NCI-H1436 (cell line): ENCODE measurements at places on chromosomes 2 and 18.

- DNase-seq = no peak
These were observed 674.2 kb upstream of the VRK2 start for GRCh38 chr2:57372237-57372984.

DNA sequence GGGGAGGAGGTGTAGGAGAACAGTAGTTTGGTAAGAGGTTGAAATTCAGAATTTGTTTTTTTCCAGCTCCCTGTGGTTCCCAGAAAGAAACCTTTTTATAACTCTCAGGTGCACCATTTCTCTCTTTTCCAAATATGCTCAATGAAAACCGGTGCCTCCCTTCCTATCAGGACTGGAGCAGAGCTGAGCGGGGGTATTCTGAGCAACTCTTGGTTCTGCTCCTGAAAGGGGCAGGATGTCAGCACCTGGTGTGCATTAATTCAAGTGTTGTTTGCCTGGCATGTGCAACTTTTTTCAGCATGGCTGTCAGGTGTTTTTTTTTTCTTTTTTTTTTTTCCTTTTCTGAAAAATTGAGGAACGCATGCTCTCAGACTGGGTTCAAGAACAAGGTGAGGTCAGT is 74.1 kb downstream of the MAPK4 start:
- no peak for DNase-seq

- peak; percentile 6 for DNase-seq
These were observed 27.0 kb downstream of the SKA1 start for GRCh38 chr18:50401888-50402287.

DNA sequence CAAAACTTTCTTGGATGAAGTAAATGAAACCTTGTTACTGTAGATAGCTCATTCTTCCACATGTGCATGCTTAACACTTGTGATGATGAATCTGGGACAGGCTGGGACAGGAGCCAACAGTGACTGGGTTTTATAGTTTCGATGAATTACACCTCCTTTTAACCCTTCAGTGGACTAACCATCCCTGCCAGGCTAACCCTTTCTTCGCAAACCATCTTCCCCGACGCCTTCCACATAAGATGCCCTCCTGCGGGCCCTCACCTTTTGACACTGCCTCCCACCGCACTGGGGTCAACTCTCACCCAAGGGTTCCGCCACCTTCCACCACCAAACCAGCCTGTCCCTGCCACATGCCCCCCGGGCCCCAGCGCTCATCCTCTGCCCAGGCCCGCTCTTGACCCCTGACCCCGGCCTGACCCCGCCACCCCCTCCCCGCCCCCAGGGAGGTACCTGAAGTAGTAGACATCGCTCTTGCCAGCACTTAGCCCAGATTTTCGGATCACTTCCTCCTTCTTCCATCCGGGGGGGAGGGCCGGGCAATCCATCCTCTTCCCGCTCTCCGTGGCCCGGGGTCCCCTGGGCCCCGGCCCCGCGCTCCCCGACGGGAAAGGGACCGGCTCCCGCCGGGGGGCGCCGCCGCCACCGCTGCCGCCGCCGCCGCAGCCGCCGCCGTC is 764 bp downstream of the MBD2 start:
- peak; percentile 52 for DNase-seq

GRCh38 chr2:100321866-100322820 is at the start of gene LONRF2:
Gene LONRF2 (minus strand): TSS chr2:100322501. CDS start chr2:100322093, 408 bp downstream.
- peak; percentile 30 for DNase-seq

GRCh38 chr18:74632856-74633255 is 35.2 kb downstream of the ZNF407 start:
- no peak for DNase-seq

DNA sequence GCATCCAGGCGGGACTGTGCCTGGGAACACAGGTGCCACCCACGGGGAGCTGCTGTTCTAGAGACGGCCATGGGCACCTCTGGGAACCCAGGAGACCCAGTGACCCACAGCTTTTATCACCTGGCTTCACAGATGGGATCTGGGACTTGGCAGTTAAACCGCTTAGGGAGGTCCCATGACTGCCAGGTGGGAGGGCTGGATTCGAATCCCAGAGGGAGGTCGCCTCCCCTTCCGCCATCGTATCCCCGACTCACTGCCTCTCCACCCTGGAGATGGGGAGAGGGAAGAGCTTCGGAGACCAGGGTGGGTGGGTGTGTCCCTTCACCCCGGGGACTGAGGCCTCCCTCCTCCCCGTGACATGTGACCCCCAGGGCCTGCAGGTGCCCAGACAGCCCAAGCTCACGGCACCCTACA is 169.4 kb downstream of the RTP5 start:
- DNase-seq = no peak

DNA sequence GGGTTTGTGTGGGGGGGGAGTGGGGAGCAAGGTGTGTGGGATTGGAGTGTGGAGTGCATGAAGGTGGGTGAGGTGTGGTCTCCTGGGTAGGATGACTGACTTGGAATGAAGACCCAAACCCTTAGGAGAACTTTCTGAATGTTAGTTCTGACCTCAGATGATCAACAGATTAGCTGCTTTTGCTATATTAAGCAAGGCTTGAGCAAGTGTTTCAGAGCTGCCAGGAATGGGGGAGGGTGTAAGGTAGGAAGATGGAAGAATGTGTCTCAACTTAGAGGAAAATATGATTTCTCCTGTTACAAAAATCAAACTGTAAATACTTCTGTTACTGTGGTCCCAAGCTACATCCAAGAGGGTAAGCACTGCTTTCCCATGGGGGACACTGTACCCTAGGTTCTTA is 273.6 kb downstream of the TGIF1 start:
- no peak for DNase-seq

GRCh38 chr2:45781464-45781811 is 130.0 kb downstream of the PRKCE start:
- no peak for DNase-seq

GRCh38 chr18:34221971-34222306 is 2.8 kb downstream of the NOL4 start:
- DNase-seq = peak; percentile 29

DNA sequence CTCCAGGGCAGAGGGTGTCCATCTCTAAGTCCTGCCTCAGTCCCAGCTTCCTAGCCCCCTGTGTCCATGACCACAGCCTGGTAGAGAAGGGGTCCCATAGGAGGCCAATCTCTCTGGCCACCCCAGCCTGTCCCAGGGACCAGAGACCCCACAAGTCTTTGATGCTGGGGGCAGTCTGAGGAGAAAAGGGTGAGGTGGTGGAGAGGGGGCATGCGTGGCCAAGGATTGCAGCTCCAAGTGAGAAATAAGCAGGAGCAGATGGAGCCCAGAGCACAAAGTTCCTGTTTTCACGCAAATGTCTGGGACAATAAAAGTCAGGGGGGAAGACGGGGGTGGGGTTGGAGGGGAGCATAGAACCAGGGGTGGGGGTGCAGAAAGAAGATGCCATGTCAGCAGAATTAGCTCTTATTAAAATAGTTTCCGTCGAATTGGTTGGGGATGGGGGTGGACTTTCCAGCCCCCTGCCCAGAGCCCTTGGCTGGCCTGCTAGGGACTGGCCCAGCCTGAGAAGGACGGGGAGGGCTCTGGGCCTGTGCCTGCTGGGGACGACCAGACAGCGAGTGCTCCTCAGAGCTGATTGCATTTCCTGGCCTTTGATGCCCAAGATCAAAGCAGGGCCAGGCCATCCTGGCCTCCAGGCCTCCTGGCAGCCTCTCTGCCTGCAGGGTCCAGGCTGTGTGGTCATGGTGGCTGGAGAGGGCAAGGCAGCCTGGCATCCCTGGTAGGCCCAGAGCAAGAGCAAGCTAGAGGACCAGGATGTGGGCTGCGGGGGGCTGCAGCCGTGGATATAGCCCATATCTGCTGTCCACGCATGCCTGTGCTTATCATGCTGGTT is 337.1 kb downstream of the DYSF start:
- no peak for DNase-seq

DNA sequence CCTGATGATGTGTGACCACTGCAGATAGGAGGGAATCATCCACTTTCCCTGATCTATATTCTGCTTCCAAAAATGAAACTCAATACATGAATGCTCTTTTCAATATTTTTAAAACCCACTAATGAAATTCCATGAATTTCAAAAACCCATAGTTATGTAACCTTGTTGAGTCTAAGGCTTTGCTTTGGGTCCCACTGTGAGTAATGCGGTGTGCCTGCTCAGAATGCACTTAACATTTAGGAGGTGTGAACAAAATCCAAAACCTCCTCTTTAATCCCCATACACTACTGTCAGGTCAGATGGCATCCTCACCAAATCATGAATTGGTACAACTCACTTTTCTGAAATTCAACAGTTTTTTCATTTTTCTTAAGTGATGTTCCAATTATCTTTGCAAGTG is 50.4 kb downstream of the CCDC93 start:
- DNase-seq = no peak

- DNase-seq = peak; percentile 68
These were observed 18.2 kb downstream of the RPL37A start for GRCh38 chr2:216516730-216517350.

GRCh38 chr2:29001806-29002205 is 20.7 kb downstream of the TOGARAM2 start:
- no peak for DNase-seq

DNA sequence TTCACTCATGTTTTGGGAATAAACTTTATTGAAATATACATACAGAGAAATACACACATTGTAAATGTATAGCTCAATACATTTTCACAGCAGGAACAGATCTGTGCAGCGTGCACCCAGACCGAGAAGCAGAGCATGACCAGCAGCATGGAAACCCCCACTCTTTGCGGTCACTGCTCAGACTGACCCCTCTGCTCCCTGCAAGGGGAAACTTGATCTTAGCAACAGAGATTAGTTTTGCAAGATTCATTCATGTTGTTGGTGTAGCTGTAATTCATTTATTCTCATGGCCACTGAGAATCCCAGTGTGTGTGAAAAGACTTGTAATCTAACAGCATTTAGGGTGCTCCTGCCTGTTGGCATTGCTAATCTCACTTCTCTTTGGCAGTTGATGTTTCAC is 35.2 kb downstream of the LPIN1 start:
- no peak for DNase-seq

DNA sequence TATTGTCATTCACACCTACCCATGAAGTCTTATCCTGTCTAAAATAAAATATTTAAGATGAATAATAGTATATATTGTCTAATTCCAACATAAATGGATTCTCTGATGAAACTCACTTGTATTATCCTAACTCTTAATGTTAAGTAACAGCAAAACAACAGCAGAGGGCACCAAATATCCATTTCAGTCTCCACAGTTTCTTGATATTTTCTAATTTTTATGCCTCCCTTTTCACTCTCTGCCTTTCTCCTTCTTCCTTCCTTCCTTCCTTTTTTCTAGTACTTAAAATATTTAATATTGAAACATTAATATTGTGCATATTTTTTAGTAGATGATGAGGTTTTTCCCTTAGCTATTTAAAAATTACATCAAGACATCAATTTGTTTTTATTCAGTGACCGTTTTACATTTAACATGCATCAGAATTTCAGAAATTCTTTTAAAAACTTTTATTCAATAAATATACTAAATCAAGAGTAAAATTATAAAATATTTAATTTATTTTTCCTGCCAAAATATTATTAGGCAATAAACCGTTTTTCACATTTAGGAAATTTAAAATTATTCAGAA is 97.6 kb downstream of the WDR7 start:
- peak; percentile 28 for DNase-seq

DNA sequence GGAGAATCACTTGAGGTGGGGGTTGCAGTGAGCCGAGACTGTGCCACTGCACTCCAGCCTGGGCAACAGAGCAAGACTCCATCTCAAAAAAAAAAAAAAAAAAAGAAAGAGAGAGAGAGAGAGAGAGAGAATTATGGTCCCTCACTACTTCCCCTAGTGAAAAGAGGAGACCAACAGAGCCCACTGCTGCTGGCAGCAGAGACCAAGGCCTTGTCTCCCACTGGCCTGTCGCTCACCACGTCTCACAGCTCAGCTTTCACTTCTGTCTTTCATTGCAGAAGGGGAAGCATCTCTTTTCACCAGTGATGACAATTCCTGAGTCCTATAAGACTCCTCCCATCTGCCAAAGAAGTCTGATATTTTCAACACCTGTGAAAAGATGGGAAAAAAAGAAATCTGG is 81.3 kb downstream of the CLHC1 start:
- no peak for DNase-seq

DNA sequence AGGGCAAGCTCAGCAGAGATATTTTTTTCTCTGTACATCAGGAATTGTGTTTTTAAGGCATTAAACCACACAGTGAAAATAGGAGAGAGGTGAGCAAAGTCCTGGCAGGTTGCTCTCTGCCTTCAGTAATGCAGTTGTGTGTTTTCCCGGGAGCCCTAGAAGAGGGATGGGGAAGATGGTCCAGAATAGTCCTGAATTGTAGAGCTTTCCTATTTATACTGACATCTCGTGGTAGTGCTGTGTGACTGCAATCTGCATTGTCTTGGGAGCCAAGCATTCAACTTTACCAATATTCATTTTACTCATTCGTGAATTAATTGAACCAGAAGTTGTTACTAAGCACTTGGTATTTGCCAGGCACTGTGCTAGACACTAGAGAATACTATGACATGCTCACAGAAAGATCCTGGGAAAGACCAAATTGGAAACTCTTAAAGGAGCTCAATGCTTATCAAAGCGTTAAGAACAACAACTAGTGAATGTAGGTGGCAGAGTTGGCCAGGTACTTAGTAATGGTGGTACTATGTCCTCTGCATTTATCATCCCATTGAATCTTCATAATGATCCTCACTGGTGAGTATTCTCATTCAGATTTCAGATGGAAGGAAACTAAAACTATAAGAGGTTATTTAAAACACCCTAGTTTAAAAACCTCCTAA is 214.6 kb downstream of the TRIB2 start:
- no peak for DNase-seq

- DNase-seq = no peak
These were observed 210.7 kb upstream of the RASGRP3 start for GRCh38 chr2:33265584-33266338.

- DNase-seq = no peak
These were observed 444.1 kb upstream of the RAB12 start for GRCh38 chr18:8165095-8165494.

GRCh38 chr2:61448229-61448628 is 22.7 kb downstream of the USP34 start:
- DNase-seq = no peak

GRCh38 chr2:119134775-119135174 is 23.8 kb downstream of the C1QL2 start:
- DNase-seq = no peak

DNA sequence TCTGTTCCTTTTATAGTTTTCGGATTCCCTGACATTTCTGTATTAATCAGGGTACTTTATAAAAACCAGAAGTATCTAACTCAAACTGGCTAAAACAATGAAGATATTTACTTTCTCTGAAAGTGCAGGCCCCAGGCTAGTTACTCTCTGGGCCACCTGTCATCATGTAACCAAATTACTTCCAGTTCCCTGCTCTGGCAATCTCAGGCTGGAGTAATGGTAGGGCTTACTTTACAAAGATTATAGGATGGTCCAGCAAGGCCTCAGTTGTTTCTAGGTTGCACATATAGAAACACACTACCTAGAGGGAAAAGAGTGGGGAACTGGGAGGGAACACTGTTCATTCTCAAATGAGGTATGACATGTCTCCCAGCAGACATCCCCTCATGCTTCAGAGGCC is 74.8 kb downstream of the CHST9 start:
- no peak for DNase-seq
